Mucosa of descending colon (tissue), 3 donors: ENCODE measurements at places on chromosomes 5 and 9.
A peak's percentile ranks its signal among the peaks of the same experiment; 100 is the strongest.

DNA sequence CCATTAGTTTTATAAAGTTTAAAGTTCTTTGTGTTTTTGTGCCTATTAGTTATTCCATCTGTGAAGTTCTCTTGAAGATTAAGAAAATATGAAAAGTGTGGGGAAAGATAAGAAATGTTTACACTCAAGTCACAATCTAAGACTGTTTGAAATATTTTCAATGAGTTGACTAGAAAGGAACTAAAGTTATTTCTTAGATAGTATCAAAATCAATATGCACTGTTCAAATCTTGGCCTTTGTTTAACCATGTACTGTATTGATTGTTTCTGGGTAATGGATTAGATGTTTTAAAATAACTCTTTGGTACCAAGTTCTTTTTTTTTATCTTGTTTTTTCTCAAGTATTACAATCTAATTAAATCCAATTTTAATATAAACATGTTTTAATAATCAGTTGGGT, 46.0 kb downstream of the SMC5 start:
- no peak for DNase-seq

DNA sequence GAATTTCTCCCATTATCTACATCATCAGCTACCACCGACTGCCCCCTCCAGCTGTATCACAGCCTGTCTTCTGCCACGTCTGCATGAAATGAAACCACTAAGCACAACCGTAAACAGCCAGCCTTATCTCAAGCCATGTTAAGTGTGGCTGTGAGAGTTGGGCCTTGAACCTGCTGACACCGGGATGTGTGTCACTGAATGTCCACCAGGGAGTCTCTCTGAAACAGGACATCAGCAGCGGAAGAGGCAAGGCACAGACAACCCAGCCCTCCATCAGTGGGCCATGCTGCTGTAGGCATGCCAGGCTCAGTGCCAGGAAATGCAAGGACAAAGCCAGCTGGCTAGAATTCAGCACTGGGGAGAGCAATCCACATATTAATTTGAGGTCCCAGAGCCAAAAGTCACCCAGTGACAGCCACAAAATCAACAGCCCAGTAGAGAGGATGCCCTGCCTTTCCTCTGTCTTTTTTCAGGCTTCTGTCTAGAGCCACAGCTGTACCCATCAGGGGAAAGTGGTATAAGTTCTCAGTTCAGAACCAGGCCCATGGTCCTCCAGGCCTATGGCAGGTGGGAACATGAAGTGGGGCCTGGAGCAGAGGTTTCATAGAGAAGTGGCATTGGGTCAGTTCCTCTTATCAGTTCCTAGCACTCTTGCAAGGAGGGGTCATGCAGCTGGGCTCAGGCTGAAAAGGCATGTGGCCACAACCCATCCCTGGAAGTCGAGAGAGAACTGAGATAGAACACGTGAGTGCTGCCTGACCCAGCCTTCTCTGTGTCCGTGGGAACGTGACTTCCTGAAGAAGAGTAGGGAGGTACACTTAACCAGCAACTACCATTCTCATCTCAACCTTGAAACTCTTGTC, 199.4 kb downstream of the ESM1 start:
- peak; percentile 37 for DNase-seq

DNA sequence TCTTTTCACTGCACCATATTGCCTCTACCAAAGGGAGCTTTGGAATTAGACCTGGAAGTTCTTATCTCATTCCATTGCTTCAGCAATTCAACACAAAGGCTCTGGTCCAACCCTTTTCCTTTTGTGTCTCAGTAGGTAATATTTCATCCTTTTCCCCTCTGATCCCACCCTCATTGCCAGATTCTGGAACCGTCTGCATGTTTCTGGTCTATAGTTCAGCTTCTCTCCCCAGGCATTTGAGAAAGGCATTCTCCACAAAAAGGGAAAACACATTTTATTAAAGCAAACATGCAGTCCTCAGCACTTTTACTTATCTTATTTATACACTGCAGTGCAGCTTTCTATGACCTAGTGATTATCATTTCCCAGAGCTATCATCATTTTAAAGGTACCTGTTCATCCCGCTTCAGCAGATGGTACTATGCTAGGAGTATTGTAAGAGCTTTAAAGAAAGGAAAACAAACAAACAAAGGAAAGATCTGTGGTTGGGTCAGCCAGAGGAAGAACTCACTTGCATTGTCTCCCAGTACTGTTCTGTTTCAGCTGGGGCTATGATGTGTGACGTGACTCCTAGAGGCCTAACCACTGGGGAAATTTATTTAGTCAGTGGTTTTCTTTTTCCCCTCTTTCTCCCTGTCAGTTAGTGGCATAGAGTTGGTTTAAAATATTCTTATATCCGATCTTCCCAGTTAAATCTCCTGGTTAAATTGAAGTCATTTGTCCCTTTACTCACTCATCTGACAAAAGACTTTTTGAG, 269.2 kb downstream of the TMEM38B start:
- DNase-seq = no peak

- no peak for DNase-seq
Measured at GRCh38 chr5:32531885-32532520, 53.4 kb upstream of the SUB1 start.

DNA sequence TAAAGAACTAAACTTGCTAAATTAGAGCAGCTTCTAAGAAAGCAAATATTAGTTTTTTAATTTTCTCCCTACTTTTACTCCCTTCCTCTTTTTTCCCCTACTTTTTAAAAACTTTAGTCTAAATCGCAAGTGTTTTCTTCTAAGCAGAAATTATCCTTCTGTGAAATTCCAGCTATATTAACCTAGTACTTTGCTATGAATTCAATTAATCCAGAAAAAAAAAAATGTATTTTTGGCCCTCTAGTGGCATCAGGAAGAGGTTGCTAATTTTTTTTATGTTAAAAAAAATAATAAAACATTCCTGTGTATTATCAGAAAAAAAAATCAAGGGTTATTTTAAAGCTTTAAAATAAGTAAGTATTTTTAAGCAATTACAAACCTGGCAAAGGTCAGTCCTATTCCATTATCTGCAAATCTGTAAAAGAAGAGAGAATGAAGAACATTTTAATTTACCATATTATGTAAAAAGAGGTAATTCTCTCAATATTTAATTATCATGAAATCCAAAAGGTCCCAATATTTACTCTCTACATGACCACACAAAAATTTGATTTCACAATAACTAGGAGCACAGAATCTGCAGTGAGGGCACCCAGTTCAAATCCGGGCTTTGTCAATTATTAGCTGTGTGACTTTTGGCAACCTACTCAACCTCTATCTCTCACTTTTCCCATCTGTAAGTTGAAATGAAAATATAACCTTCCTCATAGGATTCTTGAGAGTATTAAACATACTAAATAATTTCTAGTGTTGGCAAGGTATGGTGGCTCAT, 52.0 kb downstream of the CEMIP2 start:
- no peak for DNase-seq

DNA sequence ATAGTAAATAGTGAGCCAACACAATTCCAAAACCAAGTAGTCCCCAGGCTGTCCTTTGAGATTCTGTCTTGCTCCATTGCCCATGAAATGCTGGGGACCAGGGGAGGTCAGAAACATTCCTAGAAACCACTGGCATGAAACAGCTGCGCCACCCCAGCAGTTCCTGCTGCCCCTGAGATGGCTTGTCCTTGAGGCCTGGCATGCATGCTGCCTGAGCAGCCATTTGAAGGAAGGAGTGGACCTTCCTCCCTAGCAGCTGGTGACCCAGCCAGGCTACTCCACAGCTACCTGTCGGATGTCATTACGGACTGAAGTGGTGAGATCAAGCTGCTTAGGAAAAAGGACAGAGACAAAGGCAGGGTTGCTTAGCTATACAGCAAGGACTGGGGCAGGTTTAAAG, 260.6 kb downstream of the DENND1A start:
- DNase-seq = no peak

GRCh38 chr5:1064383-1065142, 47.3 kb downstream of the SLC12A7 start:
- DNase-seq = no peak

DNA sequence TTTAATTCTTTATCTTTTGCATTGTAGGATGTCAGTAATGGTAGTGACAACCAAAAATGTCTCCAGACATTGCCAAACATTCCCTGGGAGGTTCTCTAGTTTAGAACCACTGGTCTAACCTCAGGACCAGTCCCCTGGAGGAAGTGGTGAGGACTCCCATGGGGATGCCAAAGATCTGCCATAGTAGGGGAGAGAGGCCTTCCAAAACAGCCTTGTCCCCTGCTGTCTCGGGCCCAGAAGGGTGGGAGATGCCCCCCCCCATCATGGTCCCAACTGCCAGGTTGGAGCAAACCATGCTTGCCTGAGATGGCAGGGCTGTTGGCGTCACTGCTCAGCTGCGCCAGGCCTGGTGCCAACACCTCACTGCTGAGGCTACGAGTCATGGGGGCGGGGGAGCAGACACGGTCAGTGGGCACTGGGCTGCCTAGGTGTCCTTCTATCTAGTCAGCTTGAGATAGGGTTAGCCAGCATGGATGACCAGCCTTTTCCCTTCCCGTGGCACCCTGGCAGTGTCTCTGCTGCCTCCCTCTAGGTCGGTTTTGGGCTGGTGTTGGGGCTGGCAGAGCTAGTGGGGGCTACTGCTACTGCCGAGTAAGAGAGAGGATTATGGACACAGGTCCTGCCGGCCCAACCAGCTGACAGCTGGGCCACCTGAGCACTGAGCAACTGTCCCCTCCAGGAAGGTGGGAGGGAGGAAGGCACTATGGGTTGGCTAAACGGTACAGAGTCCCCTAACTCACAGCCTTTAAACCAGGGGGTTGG, 8.3 kb upstream of the CXXC5 start:
- DNase-seq = peak; percentile 38

DNA sequence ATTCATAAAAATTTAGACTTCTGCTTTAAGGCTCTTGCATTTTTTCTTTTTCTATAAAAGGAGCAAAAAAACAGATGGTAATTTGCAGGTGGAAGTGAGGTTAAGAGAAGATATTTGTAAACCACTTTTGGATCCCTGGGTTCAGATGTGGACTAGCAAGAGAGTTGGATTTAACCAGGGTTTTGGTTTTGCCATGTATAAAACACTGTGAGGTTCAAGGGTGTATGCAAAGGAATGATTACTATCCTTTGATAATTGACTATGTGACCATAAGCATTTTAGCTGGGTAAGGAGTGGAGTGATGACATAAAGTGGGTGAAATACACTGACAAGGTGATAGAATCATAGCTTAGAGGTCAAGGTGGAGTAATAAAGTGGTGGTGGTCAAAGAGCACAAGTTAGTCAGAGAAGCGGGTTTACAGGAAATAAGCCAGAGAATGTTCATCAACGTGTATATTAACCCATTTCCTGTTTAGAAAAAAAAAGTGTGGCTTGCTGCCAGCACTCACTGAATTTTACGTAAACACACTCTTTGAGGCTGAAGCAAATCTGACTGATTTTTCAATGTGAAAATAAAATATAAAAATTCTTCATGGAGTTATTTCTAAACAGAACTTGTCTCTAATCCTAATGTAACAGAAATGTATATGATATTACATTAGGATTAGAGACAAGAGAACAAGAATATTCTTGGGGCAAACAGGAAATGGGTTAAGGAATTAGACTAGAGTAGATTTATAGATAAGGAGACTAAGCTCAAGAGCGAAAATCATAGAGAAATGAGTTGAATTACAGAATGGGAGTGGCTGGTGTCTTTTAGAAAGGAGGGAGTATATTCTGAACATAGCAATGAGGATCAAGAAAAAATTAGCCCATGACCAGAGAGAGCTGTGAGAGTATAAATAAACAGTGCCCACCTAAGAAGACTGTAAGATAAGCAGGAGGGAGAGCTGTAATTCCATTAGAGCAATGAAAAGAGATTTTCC, 74.5 kb downstream of the CDKN2A start:
- DNase-seq = no peak
